Activated CD8-positive, alpha-beta memory T cell treated with anti-CD3 and anti-CD28 coated beads, Interleukin-2, amount 50 U/mL, for 4 hours (primary cell): ENCODE measurements at places on chromosomes 12 and 14.

DNA sequence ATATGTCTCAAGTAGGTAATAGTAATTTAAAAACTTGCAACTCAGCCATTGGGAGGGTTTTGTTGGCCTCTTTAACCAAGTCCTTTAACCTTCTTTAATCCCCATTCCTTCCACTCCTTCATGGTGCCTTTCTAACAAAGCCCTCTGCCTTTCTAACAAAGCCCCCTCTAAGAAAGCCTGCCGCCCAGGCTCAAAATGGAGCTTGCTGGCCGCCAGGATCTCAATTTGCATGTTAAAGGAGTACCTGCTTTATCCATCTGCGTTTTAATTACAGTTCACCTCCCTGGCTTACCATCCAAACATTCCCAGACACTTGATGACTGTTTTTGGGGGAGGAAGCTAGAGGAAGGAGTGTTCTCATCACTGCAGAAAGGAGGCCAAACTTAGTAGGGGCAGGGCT is 183.4 kb downstream of the PTPN11 start:
- DNase-seq: no peak

- no peak for DNase-seq
These were observed 4.0 kb downstream of the HOXC8 start for GRCh38 chr12:54012631-54013409.

GRCh38 chr12:8012651-8013309 is 19.7 kb upstream of the FOXJ2 start:
- DNase-seq: no peak

DNA sequence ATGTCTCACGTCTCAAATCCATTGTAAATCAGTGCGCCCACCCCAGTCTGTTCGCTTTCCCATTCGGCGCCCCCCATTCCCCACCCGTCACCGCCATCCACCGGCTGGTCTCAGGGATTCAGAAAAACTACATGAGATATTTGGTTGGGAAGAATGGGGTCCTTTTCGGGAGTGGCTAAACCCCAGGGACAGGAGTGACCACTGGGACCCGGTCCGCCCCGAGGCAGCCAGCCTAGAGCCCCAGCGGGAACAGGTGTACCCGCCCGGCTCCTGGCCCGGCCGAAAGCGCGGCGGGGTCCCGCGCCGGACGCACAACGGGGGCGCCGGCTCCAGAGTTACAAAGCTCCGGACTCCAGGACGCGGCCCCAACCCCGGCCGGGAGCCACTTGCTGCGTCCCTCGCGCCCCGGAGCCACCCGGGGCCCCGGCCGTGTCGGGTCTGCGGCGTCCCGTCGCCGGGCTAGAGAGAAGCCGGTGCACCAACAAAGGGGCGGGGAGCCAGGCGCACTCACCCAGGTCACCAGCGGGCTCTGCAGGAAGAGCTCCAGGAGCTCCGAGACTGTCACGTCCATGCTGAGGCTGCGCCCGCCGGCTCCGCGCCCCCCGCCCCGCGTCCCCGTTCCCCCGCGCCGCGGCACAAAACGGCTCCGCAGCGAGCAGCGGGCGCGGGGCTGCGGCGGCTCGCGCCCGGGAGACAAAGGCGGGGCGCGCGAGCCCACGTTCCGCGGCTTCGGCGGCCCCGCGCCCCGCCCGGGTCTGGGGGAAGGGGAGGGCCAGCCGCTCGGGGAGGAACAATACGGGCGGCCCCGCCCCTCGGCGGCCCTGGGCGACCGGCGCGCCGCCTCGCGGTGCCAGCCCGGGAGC is at the start of gene CCDC88C:
Gene CCDC88C, minus strand, starts transcription at position 701 of the 863 bp plus-strand sequence. Its CDS starts 130 bp downstream, at position 571.
- peak; percentile 80 for DNase-seq

DNA sequence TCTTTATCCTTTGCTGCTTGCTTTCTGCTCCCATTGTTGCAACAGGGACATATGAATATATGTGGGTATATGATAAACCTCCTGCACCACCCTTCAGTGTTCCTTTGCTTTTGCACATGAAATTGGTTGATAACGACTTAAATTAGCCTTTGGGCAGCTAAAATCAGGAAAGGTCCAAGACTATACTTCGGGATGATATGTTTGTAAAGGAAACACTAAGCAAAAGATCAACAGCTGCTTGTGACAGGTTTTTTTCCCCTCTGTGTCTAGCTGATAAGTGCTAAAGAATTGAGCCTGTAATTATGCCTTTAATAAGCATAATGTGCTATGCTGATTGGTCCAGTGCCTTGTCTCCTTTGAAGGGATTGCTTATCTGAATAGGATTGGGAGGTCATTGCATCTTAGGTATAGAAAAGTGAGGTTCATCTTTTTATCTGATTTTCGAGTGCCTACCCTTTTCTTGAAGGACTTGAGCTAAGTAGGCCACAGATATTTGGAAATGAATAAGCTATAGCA is 59.4 kb downstream of the PPHLN1 start:
- no peak for DNase-seq

GRCh38 chr12:4911316-4911994 is 1.8 kb downstream of the KCNA1 start:
- DNase-seq: no peak

GRCh38 chr14:54675236-54676128 is 108.6 kb downstream of the SAMD4A start:
- DNase-seq: no peak

GRCh38 chr12:18868717-18869116 is 130.8 kb downstream of the CAPZA3 start:
- no peak for DNase-seq

DNA sequence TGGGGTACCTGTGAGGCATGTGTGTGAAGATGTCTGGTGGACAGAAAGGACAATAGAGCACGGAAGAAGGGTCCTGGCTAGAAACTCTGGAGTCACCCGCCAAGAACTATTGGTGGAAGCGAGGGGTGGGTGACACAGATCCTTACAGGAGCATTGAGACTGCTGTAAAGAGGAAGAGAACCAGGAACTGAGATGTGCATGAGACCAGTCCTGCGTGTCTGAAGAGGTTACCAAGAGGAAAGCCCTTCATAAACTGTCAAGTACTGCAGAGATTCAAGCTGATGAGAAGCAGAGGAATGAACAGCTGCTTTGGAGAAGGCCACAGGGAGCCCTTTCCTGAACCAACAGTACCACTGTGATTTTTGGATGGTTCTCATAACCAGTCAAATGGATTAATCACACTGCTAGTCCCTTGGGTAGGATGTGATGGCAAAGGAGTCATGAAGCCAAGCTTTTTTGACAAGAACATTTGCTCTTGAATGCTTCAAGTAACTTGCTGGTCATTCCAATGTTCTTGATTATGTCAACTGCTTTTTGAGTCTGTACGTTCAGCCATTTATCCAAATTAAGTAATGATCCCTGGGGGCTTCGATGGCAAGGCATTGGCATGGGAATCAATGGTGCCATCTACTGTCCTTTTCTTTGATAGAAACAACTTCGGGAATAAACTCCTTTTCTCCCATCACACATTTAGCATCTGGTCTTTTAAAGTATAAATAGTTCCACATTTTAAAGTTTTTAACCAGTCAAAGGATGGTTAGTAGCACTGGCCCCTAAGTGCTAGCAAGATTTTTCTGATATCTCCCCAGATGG is 42.9 kb downstream of the GPR135 start:
- no peak for DNase-seq

DNA sequence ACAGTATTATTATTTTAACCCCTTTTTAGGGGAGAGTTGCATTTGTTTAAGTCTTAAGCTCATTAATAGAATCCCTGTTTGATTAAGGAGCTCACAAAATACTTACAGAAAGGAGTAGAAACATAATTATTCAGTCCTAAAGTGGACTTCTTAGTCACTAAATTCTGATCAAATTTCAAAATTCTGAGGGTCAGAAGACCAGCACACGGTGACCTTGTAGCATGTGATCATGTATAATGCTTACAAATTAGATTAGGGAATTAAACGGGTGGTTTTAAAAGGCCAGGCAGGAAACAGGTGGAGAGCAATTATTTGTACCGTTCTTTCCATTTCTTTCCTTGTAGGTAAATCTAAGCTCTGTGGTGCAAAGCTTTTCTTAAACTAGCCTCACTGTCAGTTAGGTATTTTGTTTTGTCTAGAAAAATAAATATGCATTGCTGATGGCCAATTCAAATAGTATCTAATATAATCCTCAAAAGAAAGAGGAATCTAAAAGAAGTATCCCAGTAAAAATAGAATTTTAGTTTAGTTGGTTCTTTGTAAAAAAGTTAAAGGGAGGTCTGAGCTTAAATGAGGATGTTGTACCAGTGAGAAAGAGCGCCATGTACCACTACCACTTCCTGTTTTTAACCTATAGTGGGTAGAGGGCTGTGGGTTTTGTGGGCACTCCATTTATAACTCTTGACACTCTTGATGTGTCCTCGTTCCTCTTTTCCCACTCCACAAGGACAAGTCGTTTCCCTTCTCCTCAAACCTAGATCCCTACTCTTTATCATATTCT is 51.1 kb downstream of the SLC38A1 start:
- DNase-seq: peak; percentile 43

DNA sequence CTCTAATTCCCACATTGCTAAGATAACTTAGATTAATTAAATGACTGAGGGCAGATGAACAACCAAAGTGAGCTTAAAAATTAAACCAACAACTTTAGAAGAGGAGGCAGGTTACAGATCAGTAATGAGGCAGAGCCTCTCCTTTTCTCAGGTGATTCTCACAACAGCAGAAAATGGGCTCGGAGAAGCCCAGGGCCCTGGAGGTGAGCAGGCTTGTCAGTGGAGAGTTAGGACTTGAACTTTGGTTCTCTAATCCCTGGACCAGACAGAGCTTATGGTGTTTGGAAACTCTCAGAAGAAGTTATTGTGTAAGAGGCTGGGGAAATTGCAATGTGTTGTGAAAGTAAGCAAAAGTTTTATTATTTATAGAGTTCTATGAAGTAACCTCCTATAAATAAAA is 2.8 kb downstream of the TRHDE start:
- no peak for DNase-seq

- no peak for DNase-seq
These were observed 45.5 kb downstream of the SH2B3 start for GRCh38 chr12:111451232-111451631.
